Muscle of leg (tissue), 16 donors: ENCODE measurements at places on chromosomes 12 and 14. TPM values are rescaled to one million over a fixed set of nuclear protein-coding genes. Genes with fewer than 3 reads are reported as not detected.

FSCB gene
- 0.04 TPM for total RNA-seq

RFLNA gene
- 8.7 TPM for total RNA-seq

MYRFL gene
- total RNA-seq = 0.35 TPM

MORN3 gene
- 0.13 TPM for total RNA-seq

NRXN3 gene
- 0.49 TPM for total RNA-seq

C14orf119 gene
- total RNA-seq = 46.0 TPM
